Calu3 (cell line): ENCODE measurements at places on chromosomes 5 and 9. TPM values are rescaled to one million over a fixed set of nuclear protein-coding genes. Genes with fewer than 3 reads are reported as not detected.

ARL14EPL gene
- 0.66 and 1.2 TPM in 2 replicates for total RNA-seq

TUT7 gene
- total RNA-seq: 16.2 and 21.4 TPM in 2 replicates

ERCC6L2 gene
- total RNA-seq: 18.1 and 20.3 TPM in 2 replicates

ERAP2 gene
- total RNA-seq: 67.7 TPM in 2 replicates

PCDHGB7 gene
- total RNA-seq: 9.8 and 13.6 TPM in 2 replicates

RBM18 gene
- total RNA-seq: 13.1 and 14.1 TPM in 2 replicates

MAP1B gene
- total RNA-seq: 21.5 and 34.6 TPM in 2 replicates

C9orf50 gene
- not detected in 2 replicates for total RNA-seq

AGXT2 gene
- total RNA-seq: not detected in 2 replicates

RAB3C gene
- not detected in 2 replicates for total RNA-seq

SLC45A2 gene
- total RNA-seq: 0.59 TPM in 1 of 2 replicates, not detected in the other

OCLN gene
- total RNA-seq: 154 and 161 TPM in 2 replicates

ANKRD18B gene
- total RNA-seq: 30.5 and 30.8 TPM in 2 replicates

STC2 gene
- 48.3 and 60.4 TPM in 2 replicates for total RNA-seq
